ENCODE measurements at places on chromosomes 1 and 21. TPM values are rescaled to one million over a fixed set of nuclear protein-coding genes. Genes with fewer than 3 reads are reported as not detected.

Gene C1orf122
- total RNA-seq: 25.4 TPM

Gene IVL
- not detected for total RNA-seq

Gene SMIM11
- 3.3 TPM for total RNA-seq

Gene UBE4B
- total RNA-seq: 70.0 TPM

DNA sequence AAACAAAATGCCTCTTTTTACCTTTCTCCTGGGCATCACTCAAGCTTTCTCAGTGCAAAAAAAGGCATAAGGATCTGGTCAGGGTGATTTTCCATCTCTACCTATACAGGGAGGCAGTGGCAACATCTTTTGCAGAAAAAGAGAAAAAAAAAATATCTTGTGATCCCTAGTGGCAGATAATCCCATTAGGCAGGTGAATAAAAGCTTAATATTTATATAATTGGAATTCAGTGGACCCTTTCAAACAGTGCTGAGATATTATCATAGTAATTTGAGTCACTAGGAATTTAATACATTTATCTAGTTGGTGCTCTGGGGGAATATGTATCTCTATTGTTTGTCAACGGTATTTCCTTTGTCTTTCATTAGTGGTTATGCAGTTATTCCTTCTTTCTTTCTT lies 29.9 kb upstream of the CXADR start:
- no peak for DNase-seq

DNA sequence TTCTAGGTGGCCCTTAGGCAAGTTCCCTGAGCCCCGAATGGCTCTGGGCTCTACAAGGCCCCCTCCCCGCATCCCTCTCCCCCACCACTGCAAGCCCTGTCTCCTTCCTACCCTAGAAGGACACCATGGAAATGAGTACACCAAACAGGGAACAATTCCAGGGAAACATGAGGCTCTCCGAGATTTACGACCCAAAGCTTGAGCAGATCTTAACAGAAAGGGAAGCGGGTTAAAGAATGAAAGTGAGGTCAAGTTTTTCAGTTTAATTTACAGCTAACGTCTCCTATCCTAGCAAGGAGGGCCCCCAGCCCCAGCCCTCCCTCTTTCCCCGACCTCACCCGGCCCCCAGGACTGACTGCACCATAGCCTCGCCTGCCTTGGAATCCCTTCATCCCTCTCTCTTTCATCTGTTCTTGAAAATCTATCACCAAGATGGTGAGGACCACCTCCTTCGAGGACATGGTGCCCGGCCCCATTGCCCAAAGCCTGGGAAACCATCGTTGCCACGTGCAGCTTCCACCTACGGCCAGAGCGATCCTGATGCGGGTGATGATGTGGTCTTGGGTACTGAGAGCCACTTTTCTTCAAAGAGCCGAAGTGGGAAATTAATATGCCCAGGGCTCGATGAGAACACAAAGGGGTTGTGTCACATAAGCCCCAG lies 30.5 kb downstream of the SIM2 start:
- DNase-seq: peak; percentile 8

DNA sequence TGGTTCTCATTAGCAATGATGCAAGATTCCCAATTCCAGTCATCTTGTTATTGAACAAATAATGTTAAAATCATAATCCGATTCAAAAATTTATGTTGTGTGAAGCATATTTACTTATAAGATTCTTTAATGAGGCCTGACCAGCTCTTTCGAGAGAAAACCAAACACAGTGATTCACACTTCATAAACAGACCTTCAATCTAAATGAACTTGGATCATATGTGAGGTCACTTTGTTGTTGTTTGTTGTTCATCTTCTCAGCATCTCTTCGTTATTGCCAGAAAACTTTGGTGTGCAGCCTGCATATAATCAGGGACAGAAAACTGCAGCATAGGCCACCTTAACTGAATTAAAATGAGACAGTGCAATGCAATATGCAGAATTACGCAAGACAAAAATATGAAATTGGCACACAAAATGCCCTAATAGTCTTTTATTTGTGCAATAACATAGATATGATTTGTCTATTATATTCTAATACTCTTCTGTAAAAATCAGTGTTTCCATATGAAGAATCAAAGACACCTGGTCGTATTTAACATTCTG lies 30.1 kb downstream of the NCAM2 start:
- DNase-seq: no peak

DNA sequence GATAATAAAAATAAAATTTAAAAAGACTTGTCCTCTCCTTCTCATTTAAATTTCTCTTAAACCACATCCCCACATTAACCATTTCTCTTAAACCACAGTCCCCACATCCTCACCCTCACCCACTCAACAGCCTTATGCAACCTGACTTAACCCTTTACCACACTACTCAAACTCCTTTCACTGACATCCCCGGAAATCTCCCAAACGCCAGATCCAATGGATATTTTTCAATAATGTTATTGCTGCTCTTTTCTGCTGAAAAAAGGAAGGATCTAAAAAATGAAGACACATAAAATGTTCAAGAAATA lies 54.2 kb upstream of the EEIG2 start:
- no peak for DNase-seq

- no peak for DNase-seq
These were observed 118.0 kb upstream of the MARK1 start for GRCh38 chr1:220409771-220410595.

DNA sequence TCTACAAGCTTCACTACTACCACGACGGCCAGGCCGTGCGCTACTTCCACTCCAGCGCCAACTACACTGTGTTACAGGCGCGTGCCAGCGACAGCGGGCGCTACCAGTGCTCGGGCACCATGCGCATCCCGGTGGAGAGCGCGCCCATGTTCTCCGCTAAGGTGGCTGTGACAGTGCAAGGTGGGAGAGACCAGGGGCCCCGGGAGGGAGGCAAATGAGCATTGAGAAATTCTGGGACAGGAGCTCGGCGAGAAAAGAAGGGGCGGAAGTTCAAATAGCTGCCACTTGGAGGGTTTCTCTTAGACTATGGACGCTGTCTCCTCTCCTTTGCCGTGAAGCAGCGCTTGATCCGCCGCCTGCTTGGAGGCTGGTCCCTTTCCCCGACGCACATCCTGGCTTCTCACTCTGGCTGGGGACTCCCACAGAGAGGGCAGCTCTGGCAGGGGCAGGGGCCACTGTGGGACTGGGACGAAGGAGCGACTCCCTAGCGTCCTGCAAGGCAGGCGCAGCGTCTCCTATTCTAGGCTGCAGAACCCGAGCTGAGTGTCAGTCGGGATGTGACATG lies 4.6 kb downstream of the FCRLB start:
- DNase-seq: peak; percentile 48

- DNase-seq: no peak
These were observed 605.0 kb upstream of the PKN2 start for GRCh38 chr1:88079036-88079435.

DNA sequence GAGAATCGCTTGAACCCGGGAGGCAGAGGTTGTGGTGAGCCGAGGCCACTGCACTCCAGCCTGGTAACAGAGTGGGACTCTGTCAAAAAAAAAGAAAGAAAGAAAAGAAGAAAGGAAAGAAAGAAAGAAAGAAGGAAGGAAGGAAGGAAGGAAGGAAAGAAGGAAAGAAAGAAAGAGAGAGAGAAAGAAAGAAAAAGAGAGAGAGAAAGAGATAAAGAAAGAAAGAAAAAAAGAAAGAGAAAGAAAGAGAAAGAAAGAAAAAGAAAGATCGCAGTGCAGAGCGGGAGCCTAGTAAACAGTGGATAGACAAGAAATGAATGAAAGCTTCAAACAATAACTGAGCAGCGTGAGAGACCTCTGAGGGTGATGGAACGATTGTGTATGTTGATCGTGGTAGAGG lies 20.6 kb upstream of the GRHL3 start:
- no peak for DNase-seq

GRCh38 chr1:76763738-76764137 lies 103.5 kb upstream of the ST6GALNAC5 start:
- no peak for DNase-seq

- peak; percentile 29 for DNase-seq
These were observed 272.9 kb upstream of the C1orf174 start for GRCh38 chr1:4172644-4173599.

- no peak for DNase-seq
These were observed 266.0 kb downstream of the SPATA17 start for GRCh38 chr1:217897100-217897499.

- DNase-seq: no peak
These were observed 40.5 kb upstream of the GALNT2 start for GRCh38 chr1:230026572-230026971.

- no peak for DNase-seq
These were observed 422.9 kb downstream of the SETD4 start for GRCh38 chr21:35637431-35637830.

Measured in stomach (tissue), 19 donors.